Kasumi-1 (cell line): ENCODE measurements at places on chromosomes 1 and 21.
A peak's percentile ranks its signal among the peaks of the same experiment; 100 is the strongest.

DNA sequence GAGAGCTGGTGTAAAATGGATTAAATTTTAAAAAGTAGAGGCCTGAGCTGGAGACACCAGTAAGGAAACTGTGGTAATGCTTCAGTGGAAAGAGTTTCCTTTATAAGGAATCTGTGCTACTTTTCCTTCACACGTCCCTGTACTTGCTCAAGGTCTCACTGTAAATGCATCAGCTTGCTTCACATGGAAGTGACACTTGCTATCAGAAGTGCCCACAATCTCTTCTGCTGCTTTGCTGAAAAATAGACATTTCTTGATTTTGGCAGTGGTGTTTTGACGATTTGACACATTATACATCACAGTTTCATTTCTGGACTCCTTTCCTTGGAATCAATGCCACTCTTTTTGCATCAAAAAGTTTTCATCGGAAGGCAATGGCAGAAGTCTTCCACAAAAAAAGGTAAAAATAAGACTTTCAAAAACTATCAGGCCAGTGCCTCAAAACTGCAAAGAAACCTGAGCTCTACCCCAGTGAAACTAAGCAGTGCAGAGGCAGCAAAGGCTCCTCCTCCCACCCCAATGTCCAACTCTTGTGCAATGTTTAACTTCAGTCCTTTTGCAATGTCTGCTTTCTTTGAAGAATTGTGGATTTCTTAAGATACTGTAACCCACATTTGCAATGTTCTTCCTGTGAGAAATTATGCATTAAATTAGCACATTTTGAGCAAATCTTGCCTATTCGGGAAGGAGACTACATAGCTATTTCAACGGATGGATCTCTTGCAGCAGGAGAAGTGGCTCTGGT is 18.4 kb upstream of the TSPAN2 start:
- peak; percentile 64 for DNase-seq

GRCh38 chr1:99527078-99527477 is 118.8 kb upstream of the PALMD start:
- DNase-seq, result peak; percentile 4

DNA sequence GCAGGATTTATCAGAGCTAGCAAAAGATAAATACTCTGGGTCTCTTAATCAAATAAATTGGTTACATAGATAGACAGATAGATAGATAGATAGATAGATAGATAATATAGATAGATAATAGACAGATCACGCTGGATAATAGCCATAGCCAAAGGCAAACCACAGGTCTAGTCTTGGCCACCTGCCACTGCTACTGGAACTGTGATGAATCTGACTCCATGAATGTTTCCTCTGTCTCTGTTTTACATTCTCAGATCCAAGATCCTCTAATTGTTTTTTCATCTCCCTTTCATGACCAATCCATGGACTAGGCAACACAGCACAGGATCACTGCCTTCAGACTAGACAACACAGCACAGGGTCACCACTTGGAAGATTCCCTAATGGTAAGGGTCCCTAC is 444.7 kb upstream of the NFIA start:
- no peak for DNase-seq

GRCh38 chr1:204331275-204331674 is 28.5 kb downstream of the PLEKHA6 start:
- DNase-seq, result no peak

DNA sequence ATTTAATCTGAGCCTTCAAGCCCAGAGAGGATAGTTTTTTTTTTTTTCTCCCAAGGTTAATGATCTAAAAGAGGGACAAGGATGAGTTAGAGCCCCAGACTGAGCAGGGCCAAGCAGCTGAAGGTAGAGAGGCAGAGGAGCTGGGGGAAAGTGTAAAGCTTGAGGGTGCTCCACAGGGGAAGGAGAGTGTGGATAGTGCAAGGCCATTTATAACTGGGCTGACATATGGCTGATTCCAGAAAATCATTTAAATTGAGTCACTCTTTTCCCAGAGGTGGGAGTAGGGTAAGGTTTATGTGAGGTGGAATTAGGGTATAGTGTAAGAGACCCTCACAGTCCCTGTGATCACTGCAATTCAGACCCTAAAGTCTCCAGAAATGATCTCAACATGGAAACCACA is 55.8 kb downstream of the BEND5 start:
- no peak for DNase-seq

DNA sequence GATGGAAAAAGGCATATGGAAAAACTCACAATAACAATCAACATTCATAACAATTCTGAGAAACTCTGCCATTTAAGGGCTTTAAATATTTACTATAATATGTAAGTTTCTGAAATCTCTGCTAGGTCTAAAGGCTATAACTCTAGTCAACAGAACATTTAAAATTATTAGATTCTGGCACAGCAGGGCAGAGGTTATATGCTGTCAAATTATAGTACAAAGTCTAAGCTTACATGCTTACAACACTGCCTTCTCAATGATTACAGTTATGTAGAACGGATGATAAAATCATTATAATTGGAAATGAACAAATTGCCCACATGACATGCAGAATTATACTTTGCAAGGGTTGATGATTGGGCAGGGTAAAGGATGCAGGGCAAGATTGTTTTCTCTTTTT is 97.7 kb downstream of the PIGK start:
- DNase-seq, result no peak

DNA sequence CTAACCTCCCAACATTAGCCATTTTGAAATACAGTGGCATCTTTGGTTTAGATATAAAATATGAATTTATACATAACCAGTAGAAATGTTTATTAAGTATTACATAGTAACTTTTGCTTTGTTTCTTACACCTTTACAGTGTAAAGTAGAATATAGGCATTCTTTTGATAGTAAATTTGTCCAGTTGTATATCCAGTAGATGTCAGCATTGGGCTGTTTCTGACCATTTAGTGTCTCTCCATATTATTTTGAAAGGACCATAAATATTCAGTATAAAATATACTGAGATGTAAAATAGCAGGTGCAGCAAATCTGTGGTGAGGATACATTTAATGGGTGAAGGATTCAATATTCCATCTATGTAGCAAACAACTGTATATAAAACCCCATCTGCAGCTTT is 115.8 kb upstream of the ZRANB2 start:
- peak; percentile 43 for DNase-seq

DNA sequence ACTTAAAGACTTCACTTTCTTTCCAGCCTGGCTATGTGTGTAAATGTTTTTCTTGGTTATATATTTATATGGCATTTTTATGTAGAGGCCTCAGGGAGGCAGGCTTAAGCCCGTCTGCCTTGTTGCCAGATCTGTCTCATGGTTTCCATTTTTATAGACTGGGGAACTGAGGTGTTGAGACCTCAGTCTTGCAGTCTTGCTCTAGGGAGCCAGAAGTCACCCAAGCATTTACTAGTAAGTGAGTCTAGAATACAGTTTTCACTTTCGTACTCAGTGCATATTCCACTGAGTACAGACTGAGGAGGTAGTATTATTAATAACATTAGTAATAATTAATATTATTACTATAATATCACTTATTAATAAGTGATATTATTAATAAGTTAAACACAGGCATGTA is 161.4 kb downstream of the UCK2 start:
- DNase-seq, result no peak

DNA sequence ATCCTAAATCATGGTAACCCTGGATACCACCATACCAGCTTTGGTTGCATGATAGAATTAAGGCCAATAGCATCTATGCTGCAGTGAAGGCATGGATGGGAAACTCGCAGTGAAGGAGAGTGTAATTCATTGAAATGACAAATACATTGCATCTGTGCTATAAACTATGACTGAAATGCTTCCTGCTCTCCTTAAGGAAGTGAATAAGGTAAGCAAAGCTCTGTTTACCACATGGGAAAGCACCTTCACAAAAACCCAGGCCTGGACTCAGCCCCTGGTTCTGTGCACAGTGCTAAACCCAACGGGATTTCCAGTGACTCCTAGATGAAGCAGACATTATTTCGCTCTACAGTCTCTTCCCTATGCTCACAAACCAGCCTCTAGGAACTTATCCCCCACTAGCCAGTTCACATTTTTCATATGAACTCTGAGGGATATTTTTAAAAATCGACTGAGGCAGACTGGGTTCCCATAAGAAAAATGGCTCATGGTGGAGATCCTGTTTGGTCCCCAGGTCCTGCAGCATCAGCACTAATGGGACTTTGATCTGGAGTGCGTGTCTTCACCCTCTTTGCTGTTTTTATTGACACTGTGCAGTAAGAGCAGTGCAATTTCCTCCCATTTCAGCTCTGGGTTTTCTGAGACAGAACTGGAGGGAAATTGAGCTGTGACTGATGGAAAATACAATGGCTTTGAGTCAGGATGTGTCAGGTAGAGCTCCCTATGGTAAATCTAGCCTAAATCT is 362.7 kb downstream of the SIPA1L2 start:
- no peak for DNase-seq

- no peak for DNase-seq
These were observed 22.5 kb upstream of the UHMK1 start for GRCh38 chr1:162475089-162475488.

GRCh38 chr1:214491468-214492146 is 59.8 kb downstream of the PTPN14 start:
- no peak for DNase-seq

GRCh38 chr1:12475947-12476346 is 142.1 kb downstream of the DHRS3 start:
- peak; percentile 20 for DNase-seq

DNA sequence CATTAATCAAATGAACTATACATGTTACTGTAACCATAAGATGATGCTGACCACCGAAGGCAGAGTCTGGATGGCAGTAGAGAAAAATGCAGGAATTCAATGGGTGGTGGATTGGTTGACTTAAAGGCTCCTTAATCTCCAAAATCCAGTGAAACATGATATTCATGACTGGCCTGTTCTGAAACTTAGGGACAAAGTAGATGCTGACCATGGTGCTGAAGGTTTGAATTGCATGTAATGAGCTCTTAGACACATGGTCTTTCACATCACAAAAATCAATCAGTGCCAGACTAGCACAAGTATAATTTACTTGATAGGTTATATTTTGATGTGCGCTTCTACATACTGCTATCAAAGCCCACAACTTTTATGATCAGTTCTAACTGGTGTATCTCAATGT is 30.9 kb upstream of the NTMT2 start:
- peak; percentile 28 for DNase-seq

- no peak for DNase-seq
These were observed 239.6 kb upstream of the FGGY start for GRCh38 chr1:59057211-59057694.

GRCh38 chr1:45995298-45995697 is 137.1 kb downstream of the PIK3R3 start:
- no peak for DNase-seq

- DNase-seq, result peak; percentile 65
These were observed 499.6 kb upstream of the B3GALT2 start for GRCh38 chr1:193685986-193686385.

- DNase-seq, result no peak
These were observed 155.2 kb upstream of the KAZN start for GRCh38 chr1:14443164-14443787.

DNA sequence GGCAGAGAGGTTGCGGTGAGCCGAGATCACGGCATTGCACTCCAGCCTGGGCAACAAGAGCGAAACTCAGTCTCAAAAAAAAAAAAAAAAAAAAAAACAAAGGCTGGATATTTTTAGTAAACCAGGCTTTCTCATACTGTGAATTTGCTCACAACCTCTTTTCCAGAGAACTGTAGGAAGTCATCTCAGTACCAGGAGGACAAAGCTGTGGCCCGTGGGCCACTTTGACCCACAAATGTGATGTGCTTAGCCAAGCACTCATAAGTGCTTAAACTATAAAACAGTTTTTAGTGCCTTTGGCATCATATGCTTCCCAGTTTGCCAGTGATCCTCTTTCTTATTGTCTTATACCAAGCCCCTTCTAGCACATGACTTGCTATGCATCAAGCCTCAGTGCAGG is 46.5 kb downstream of the RNF11 start:
- no peak for DNase-seq

DNA sequence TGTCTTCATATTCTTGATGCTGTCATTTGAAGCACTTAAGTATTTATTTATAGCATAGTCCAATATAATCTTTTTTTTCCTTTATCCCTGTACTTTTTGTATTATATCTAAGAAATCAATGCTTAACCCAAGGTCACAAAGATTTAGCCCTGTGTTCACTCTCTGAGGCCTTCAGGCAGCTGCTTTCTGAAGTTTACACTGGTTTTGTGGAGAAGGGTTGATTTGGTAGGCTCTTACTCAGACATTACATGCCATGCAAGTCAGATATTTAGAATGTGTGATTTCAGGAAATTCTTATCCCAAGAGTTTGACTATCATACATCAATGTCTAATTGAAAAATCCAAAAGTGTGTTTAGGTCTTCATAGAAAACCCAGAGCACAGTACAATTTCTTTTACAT is 56.3 kb downstream of the PALMD start:
- DNase-seq, result no peak

GRCh38 chr1:66575739-66576138 is 41.8 kb downstream of the SGIP1 start:
- no peak for DNase-seq

- DNase-seq, result no peak
These were observed 99.5 kb downstream of the TGFB2 start for GRCh38 chr1:218444588-218444987.

GRCh38 chr1:5580926-5581325 is 411.3 kb downstream of the NPHP4 start:
- DNase-seq, result no peak

DNA sequence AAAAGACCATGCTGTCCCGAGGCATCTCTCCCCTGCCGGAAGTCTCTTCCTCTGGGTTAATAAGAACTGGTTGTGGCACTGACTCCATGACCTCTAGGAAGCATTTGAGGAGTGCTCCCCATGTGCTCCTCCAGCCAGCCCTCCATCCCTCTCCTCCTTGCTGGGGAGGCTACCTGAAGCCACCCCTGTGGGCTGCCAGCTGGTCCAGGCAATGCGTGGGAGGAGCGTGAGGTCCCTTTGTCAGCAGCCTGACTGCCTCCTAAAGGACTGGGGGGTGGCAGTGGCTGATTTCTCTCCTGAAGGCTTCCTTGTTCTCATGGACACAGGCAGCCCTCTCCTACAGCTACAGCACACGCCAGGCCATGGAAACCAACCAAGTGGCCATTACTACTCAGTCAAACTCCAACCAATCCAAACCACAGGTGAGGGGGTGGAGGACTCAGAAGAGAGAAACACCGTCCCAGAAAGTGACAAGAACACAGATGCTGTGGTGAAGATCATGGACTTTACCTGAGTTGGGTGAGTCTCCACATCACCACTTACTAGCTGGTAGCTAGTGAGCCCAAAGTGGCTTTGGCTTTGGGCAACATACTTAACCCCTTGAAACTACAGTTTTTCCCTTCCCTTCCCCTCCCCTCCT is 35.2 kb downstream of the NENF start:
- DNase-seq, result no peak

GRCh38 chr1:65955071-65955470 is 162.4 kb downstream of the PDE4B start:
- DNase-seq, result no peak

DNA sequence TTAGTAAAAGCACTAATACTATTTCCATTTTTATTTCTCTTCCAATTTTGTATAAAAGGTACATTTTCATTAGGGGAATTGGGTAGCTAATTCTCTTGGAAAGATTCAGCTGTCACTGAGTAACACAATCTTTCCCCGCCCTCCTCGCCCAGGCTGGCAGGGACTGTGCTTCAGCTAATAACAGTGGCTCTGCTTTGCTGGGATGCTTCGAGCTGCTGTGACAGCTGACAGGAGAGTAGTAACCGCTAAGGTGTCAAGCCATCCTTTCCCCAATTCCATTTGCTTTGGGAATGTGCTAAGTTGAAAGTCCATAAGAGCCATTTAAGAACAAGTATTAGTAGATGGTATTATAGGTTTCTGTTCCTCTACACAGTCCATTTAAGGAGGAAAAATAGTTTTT is 106.7 kb upstream of the NRIP1 start:
- DNase-seq, result no peak

GRCh38 chr1:118751166-118751565 is 237.0 kb downstream of the TBX15 start:
- no peak for DNase-seq

GRCh38 chr1:39573736-39574624 is 2.6 kb downstream of the PABPC4 start:
- DNase-seq, result no peak
